Right cardiac atrium (tissue), 5 donors: ENCODE measurements at places on chromosomes 3 and 15. TPM values are rescaled to one million over a fixed set of nuclear protein-coding genes. Genes with fewer than 3 reads are reported as not detected.

DNA sequence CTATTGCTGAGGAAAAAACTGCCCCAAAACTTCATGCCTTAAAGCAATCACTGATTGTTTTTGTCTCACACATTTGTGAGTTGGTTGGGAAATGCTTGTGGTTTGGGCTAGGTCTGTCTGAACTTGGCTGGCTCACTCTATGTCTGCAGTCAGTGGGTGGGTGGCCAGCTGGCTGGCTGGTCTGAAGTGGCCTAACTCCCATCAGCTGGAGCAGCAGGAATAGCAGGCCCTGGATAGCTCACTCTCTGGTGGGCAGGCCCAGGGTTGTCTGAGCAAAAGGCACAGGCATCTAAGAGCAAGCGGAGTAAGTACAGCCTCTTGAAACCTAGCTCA, 37.7 kb upstream of the PRR20G start:
- no peak for DNase-seq

DNA sequence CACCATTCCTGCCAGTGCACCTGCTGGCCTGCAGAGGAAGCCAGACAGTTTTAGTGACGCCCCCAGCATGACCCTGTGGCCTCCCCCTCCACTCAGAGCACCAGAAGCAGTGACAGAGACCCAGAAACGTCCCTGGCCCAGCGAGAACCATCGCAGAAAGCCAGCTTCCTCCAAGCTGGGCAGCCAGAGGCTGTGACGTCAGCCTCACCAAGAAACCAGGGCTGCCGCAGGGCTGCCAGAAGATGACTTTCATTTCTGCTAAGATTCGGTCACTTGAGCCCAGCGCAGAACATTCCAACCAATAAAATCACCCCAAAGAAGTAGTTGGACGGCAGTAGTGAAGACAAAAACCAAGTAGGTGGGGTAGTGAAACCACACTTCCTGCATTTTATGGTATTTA, 29.6 kb upstream of the RPL32 start:
- DNase-seq = peak; percentile 77

GRCh38 chr3:71728632-71729342, 3.6 kb upstream of the EIF4E3 start:
- DNase-seq = no peak

- peak; percentile 59 for DNase-seq
Measured at GRCh38 chr3:61637088-61638051, 76.0 kb downstream of the PTPRG start.

GRCh38 chr3:156825795-156826143, 384 bp upstream of the LEKR1 start:
- DNase-seq = no peak

- no peak for DNase-seq
Measured at GRCh38 chr3:106342386-106342785, 473.6 kb upstream of the CBLB start.

DNA sequence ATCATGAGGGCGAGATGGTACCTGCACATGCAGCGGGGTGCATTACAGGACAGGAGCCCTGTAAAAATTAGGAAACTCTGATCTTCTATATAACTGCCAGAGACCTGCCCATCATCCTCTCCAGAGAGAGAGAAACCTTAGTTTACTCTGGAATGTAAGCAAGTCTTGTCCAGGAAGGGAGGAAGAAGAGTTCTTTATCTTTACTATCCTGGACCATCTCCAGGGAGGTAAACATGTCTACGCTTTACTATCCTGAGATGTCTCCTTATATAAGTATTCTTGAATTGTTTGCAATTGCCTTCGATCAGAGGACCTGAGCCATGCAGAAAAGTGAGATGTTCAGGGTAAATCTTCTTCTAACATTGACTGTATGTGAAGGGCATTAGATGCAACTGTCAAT, 12.7 kb upstream of the HACD2 start:
- DNase-seq = no peak

DNA sequence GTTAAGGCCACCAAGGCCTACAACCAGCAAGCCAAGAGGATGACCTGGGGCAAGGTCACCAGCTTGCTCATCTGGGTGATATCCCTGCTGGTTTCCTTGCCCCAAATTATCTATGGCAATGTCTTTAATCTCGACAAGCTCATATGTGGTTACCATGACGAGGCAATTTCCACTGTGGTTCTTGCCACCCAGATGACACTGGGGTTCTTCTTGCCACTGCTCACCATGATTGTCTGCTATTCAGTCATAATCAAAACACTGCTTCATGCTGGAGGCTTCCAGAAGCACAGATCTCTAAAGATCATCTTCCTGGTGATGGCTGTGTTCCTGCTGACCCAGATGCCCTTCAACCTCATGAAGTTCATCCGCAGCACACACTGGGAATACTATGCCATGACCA, 3.6 kb downstream of the CXCR6 start:
- DNase-seq = no peak

DNA sequence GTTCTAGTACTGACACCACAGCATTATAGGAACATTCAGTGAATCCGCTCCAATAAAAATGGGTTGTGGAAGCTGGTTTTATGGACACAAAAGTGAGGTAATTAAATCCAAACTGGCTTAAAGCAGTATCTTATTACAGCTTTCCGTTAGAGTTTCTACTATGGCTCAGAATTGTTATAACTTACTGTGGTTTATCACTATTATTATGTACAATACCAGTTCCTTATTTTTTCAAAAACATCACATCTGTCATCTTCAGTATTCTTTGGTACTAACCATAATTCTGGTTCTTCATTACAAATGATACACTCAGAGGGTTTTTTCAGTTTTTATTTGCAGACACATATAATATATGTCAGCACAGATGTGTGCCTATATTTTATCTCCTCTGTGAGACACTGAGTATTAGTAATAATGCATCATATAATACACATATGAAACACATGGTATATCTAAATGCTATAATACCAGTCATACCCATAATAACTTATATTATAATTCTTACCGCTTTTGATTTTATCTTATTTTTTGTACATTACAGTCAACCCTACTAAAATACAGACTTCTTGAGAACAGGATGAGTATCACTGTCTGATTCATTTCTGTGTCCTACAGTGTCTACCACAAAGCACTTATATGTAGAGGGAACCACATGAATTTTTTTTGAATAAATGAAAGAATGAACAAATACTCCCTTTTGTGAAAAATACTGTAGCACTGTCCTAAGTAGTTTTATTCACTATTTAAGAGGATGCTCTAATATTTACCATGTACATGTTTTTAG, 39.0 kb downstream of the CMSS1 start:
- DNase-seq = no peak

DNA sequence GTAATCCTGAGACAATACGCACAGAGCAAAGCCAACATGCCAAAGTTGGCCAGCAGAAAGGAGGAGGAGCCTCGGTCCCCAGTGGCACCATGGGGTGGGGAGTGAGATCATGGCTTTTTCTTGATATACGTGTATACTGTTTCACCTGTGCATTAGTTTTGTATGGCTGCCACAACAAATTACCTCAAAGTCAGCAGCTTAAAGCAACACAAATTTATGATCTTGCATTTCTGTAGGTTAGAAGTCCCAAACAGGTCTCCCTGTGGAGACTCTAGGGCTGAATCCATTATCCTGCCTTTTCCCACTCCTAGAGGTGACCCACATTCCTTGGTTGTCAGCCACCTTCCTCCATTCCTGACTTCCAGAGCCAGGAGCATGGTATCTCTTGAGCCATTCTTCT, 176.9 kb upstream of the NSMCE3 start:
- no peak for DNase-seq

DNA sequence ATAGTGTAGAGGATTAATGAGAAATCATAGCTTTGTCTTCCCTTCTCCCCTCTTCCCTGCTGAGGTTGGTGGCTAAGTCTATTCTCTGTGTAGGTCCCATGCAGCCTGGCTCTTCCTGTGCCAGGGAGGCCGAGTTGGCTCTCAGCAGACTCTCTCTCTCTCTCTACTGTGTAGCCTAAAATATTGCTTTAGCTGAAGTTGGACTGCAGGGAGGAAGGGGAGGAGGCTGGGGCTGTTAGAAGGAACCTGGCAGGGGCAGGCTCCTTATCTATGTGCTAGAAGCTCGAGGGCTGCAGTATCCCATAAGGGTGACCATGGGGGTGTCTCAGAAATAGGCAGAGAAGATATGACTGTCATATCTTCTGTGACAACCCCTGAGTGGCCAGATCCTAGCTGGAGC, 160.8 kb downstream of the EPHB1 start:
- no peak for DNase-seq

- no peak for DNase-seq
Measured at GRCh38 chr3:130395916-130396315, 50.4 kb downstream of the COL6A5 start.

- DNase-seq = no peak
Measured at GRCh38 chr3:100245927-100246326, 14.9 kb upstream of the TBC1D23 start.

- peak; percentile 87 for DNase-seq
Measured at GRCh38 chr3:123618768-123619484, 34.1 kb upstream of the HACD2 start.

DNA sequence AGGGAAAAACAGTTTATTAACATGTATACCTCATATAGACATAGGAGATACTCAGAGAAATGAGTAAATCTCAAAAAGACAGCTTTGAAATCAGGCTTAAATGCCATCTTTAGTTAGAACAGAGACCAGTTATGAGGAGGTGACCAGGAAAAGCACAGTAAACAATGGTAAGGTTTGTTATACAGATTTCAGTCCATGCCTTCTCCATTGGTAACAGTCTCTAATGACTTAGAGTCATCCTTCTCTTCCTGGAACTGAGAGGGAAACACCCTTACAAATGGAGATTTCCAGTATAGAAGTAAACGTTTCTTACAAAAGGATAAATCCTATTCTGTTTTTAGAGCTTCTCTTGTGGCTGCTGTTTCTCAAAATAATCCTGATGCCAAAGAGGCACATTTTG, 476.3 kb upstream of the NAALADL2 start:
- DNase-seq = no peak

DNA sequence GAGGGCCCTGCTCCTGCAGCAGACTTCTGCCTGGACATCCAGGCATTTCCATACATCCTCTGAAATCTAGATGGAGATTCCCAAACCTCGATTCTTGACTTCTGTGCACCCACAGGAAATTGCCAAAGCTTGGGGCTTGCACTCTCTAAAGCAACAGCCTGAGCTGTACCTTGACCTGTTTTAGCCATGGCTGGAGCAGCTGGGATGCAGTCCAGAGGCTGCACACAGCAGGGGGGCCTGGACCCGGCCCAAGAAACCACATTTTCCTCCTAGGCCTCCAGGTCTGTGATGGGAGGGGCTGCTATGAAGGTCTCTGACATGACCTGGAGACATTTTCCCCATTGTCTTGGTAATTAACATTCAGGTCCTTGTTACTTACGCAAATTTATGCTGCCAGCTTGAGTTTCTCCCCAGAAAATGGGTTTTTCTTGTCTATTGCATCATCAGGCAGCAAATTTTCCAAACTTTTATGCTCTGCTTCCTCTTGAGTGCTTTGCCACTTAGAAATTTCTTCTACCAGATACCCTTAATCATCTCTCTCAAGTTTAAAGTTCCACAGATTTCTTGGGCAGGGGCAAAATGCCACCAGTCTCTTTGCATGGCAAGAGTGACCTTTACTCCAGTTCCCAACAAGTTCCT, 11.8 kb upstream of the MYO5A start:
- no peak for DNase-seq

DNA sequence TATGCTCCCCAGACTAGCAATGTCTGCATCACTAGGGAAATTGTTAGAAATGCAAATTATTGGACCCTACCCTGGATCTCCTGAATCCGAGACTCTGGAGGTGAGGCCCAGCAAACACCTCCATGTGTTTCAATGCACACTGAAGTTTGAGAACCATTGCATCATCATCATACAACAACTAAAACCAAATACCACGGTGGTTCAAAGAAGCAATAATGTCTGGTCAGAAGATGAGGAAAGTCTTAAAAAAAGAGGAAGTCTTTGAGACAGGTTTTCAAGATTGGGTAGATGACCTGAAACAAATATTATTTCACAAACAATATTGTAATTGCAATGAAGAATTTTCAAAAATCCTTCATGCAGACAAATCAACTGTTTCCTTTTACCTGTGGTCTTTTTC, 60.3 kb upstream of the TRA2B start:
- DNase-seq = no peak

- no peak for DNase-seq
Measured at GRCh38 chr15:48472756-48473155, 141.5 kb downstream of the DUT start.

GRCh38 chr15:79990280-79990996, 19.4 kb upstream of the BCL2A1 start:
- DNase-seq = no peak

- no peak for DNase-seq
Measured at GRCh38 chr3:32397941-32398340, 6.3 kb downstream of the CMTM7 start.

- DNase-seq = no peak
Measured at GRCh38 chr3:107524326-107524840, 1.6 kb downstream of the BBX start.

DNA sequence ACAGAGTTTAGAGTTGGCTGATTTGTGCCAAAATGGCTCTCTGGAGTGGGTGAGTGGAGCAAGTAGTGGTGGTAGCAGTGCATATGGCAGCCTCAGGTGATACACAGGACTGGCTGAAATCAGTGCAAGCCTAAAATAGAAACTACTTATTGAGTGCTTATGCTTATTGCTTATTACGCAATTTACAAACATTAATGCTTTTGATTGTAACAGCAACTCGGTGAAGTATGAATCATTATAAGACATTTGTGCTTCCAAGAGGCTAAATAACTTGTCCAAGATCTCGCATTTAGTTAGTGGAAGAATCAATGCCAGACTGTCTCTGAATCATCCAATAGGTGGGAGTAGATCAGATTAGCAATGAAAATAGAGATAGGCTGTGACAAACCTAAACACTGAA, 353.8 kb downstream of the NAALADL2 start:
- DNase-seq = no peak

GRCh38 chr3:169657351-169658124, 6.0 kb downstream of the MECOM start:
- no peak for DNase-seq

DNA sequence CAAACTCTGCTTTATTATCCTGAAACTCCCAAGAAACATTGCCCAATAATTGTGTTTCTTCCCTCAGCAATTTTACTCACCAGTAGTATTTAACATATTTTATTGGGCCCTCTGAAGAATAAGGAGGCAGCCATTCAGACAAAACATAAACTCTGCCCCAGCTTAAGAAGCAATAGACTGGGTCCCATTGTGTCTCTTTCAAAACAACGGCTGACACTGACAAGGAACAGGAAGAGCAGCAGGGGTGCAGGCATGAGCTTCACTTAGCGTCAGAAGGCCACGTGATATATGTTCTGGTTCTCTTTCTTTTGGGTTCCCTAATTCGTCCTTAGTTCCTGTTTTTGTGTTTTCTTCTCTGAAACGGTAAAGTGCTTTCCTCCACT, 242.3 kb downstream of the FHIT start:
- peak; percentile 18 for DNase-seq

MUC4 gene
- total RNA-seq = 0.12 TPM

CLDN16 gene
- total RNA-seq = not detected

EPHA3 gene
- 6.8 TPM for total RNA-seq

EPM2AIP1 gene
- 21.8 TPM for total RNA-seq

IL5RA gene
- 3.5 TPM for total RNA-seq

ACAN gene
- total RNA-seq = 0.18 TPM

CATSPER2 gene
- 1.4 TPM for total RNA-seq

MCTP2 gene
- 0.48 TPM for total RNA-seq

CLSTN2 gene
- total RNA-seq = 31.5 TPM

NAA80 gene
- total RNA-seq = 9.0 TPM
